Stimulated activated CD4-positive, alpha-beta T cell treated with anti-CD3 and anti-CD28 coated beads, Interleukin-1b, Interleukin-23, amount 100 ng/mL, for 1 hour (primary cell): ENCODE measurements at places on chromosomes 7 and 10.

DNA sequence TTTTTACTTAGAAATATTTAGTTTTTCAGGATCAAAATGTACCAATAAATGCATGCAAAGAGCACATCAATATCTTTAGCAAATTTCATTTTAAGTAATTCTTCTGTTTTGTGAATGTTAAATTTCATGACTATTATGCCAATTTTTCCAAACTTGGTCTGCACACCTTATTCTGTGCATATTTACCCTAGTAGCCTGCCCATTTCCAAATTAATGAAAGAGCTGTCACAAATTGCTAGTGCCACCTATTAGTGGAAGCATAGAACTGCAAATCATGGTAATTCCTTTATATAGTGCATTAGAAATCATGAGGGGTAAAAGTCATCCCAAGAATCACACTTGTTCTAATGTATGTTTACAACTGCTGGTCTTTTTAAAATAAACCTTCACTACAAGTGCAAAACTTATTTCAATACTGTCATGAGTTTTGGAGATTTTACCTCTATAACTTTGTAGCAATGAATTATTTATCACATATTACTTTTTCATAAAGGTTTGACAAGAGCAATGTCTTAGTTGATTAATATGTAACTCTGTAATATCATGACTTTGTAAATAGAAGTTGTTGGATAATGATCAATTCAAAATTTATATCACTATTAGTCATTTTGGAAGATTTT is 5.7 kb downstream of the SEMA3A start:
- no peak for DNase-seq

DNA sequence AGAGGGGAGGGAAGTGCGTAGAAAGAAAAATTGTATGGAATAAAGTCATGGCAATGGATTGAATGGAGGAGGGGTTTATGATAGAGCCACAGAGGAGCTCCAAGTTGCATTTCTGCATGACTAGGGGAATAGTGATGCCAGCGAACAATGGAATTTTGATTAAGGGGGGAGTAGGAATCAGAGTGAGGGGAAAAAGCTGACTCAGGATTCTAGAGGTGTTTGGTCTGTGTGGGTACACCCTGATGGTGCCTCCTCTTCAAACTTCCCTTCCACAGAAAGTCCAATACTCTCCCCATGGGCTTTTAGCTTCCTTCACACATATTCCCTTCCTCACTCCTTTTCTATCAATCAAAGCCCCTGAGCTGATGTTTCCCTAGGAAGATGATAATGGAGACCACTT is 1.8 kb upstream of the KEL start:
- DNase-seq = no peak

GRCh38 chr10:76444034-76444800 is 1012.8 kb downstream of the LRMDA start:
- no peak for DNase-seq

GRCh38 chr7:103447073-103447960 is 1.3 kb upstream of the SLC26A5 start:
- DNase-seq = no peak

GRCh38 chr10:14873090-14873760 is 5.4 kb upstream of the SUV39H2 start:
- DNase-seq = no peak

- DNase-seq = no peak
These were observed 25.2 kb upstream of the ITPRID1 start for GRCh38 chr7:31488562-31489203.

DNA sequence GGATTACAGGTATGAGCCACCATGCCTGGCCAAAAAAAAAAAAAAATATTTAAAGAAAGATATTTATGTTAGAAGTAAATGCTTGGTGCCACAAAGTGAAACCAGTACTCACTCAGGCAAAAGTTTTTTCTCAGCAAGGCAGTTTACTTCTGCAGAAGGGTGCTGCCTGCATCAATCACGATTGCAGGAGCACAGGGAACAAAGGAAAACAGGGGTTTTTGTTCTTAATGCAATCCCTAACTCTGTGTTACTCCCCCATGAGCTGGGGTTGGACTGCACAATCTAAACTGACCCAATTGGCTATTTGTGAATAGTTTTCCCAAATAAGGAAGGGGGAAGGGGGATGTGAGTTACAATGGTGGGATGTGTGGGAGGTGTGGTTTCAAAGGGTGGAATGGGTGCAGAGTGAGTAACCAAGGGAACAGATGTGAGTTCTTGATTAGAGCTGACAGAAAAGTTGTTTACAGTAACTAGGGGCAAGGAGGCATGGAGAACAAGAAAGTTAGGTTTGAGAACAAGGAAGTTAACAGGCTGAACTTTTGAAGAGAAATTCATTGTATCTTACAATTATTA is 255.4 kb downstream of the TYW1 start:
- DNase-seq = no peak

DNA sequence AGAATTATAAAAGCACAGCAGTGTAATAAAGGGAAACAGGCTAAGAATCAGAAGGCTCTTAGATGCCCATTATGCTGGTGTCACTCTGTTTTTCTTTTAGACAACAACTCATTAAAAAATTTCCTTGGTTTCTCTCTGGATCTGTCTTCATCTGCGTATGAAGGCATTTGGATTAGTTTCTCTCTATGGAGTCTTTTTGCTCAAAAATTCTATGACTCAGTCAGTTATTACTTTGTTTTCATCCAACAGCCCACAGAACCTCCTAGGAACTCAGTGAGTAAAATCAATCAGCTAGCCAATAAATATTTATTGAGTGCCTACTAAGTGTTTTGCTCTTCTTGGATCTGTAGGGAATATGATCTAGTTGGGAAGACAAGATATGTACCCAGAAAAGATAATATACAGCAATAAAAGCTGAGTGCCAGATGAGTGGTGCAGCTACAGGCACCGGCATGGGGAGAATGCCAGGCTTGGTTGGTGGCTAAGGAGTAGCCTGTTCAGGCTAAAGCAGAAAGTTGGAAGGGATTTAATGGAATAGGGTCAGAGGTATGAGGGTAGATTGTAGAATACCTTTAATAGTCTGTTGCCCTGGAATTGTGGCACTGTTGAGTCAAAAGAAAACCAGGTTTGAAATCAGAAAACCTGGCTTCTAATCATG is 156.2 kb downstream of the LRRC4 start:
- DNase-seq = no peak

GRCh38 chr10:75954486-75954885 is 523.1 kb downstream of the LRMDA start:
- no peak for DNase-seq

GRCh38 chr10:29784175-29784773 is 149.5 kb upstream of the SVIL start:
- DNase-seq = no peak

DNA sequence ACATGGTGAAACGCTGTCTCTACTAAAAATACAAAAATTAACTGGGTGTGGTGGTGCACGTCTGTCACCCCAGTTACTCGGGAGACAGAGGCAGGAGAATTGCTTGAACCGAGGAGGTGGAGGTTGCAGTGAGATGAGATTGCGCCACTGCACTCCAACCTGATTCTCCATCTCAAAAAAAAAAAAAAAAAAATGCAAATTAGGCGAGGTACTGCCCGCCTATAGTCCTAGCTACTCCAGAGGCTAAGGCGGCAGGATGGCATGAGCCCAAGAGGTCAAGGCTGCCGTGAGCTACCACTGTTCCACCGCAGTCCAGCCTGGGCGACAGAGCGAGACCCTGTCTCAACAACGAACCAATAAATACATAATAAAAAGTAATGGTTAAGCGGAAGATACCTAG is 1.1 kb upstream of the EIF4H start:
- no peak for DNase-seq

- no peak for DNase-seq
These were observed 299.8 kb downstream of the HGF start for GRCh38 chr7:81469869-81470723.

DNA sequence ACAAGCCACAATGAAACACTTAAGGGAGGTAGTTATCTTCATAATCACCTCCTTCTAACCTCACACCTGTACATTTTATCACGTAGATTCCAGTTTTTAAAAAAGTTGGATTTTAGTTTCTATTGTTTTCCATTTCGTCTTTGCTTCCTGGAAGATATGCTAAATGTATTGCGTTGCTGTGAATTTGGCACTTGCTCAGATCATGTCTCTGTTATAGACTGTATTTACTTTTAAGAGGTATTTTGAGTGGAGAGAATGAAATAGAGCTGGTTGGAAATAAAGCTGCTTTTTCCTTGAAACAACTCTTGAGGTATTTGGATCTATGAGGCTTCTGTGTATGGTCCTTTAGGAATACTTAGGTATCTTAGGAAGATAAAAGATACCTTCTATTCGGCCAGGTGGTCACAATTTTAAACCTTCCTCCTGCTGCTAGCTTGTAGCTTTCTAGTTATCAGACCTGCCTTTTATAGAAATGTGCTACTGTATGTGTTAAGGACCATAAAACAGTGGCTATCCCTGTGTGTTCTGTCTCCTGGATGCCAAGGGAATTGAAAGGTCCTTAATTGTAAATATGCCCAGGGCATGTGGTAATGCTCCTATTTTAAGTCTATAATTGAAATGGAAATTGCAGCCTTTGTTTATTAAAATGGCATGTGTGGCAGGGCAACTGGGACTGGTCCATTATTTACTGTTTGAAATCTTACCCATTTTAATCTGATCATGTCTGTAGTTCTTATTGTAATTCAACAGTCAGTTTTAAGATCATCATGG is 147.7 kb downstream of the SND1 start:
- no peak for DNase-seq

DNA sequence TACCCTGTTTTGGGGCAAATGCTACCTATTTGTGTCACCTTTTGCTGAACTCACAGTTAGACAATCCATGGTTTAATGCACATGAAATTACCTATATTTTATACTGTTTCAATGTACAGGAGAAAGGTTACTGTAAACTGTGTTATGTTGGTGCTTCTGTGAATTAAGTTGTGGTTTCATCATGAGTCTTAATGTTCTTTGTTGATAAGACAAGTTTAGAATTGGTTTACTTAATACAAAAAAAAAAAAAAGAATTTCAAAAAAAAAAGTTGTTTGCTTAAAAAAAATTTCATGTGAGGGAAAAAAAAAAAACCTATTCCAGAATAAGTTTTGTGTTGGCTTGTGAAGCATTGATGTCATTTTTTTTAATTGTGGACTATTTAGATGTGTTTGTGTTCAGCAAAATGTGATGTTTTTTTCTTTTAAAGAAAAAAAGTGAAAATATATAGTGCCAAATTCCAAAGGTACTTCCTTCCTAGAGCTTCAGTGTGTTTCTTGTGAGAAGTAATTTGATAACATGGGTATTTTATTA is 280.3 kb downstream of the USP6NL start:
- DNase-seq = no peak

- DNase-seq = no peak
These were observed 9.1 kb upstream of the PRKAR2B start for GRCh38 chr7:107035446-107035845.

DNA sequence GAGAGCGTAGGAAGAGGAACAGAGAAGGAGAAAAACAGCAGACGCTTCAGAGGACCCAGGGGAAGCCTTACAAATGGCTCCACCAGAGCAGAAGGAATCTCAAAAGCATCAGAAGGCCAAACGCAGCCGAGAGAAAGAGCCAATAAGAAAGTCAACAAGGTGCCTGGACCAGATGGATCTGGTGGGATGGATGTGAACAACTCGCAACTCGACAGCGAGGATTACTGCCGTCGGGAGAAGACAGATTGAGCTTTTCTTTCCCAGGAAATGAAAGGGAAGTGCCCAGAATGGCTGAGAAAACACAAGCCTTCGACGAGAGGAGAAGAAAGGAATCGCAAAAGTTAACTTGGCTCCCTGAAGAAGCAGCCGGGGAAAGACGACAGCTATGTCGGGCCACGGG is 132.8 kb upstream of the MGMT start:
- no peak for DNase-seq

DNA sequence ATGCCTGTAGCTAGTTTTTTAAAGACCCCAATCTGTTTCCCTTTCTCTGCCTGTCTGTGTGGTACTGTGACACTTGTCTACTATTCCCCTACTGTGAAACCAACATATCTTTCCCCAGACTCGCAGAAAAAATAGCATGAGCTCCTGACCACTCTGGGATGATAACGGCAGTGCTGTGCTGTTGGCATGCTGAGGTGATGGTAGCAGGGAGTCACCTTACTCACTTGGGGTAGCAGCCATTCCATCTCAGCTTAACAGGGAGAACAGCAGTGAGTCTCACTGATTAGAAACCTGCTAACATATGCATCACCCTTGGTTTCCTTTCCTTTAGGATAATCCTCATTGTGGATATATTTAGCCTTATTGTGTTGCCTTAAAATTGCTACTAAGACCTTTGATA is 469.6 kb upstream of the FZD8 start:
- no peak for DNase-seq

- DNase-seq = no peak
These were observed 35.7 kb downstream of the CYP17A1 start for GRCh38 chr10:102801496-102801895.

- DNase-seq = no peak
These were observed 83.5 kb downstream of the IDE start for GRCh38 chr10:92490387-92490786.

GRCh38 chr7:41573015-41573414 is 129.9 kb downstream of the INHBA start:
- no peak for DNase-seq

GRCh38 chr7:30166841-30167235 is 32.1 kb downstream of the MTURN start:
- DNase-seq = no peak

DNA sequence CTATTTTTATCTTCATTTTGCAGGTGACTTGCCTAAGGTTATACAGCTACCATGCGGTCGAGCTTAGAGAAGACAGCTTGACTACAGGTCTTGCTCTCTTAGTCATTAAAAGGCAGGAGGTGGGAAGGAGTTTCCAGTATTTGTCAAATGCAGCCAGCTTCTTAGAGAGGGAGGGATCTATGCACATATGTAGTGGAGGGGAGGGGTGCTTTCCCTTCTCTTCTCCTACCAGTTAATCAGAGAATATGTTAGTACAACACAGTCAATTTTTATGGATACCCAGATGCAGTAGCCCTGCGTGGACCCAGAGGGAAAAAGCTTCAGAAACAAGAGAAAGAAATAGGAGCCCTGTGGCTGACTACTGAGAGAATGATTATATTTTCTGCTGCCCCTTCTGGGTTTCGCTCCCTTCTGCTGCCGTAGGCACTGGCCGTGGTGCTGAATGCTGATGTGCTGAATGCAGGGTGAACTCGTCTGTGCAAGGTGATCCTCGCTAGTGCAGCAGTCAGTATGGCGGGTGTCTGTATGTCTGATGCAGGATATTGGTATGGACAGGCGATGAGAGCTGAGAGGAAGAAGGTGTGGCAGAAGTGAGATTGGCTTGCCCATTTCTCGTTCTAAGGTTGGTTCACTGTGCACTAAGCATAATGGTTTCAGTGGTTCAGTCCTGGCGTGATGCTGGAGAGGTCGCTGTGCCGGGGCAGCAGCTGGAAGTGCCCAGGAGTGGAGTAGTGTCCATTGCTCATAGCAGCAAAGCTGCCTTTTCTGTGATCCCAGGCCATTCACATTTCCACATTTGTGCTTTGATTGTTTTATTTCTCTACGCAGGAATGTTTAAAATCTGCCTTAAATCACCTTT is 189.2 kb upstream of the PODXL start:
- DNase-seq = no peak
